AG04450 (cell line): ENCODE measurements at places on chromosomes 1 and 21.

GRCh38 chr21:43578677-43579303 is 80.5 kb downstream of the HSF2BP start:
- no peak for DNase-seq

GRCh38 chr1:15429701-15430149 is 8.5 kb upstream of the CTRC start:
- no peak for DNase-seq

DNA sequence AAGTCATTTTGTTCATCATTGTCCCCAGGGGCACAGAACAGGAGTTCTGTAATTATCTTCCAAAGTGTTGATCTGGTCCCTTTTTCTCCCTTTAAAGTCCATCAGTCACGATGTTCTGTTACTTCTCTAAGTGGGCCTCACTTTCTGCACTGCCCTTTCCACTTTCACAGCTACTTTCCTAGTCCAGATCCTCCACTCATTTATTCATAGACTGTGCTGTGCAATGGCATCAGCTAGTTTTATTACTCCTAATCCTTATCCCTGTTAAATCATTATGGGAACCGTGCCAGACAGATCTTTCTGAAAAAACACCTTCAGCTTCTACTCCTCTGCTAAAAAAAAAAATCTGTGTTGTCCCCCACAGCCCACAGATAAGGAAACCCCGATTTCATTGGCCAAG is 64.0 kb upstream of the BCL10 start:
- DNase-seq: no peak

DNA sequence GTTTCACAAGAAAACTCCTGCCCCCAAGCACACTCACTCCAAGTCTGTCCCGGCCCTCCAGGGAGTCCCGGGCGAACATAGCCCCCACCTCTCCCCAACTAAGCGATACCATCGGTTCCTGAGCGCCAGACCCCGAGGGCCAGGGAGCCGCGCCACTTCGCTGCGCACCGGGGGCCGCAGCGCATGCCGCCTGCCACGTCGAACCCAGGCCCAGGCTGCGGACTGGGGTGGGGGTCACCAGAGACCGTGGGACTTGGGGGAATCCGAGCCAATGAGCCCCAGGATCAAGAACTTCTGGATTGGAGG is 801 bp downstream of the RSPO1 start:
- DNase-seq: no peak

GRCh38 chr1:71565262-71565661 is 484.4 kb upstream of the ZRANB2 start:
- peak; percentile 64 for DNase-seq

GRCh38 chr1:21869620-21870121 is 57.6 kb downstream of the LDLRAD2 start:
- peak; percentile 50 for DNase-seq

GRCh38 chr1:20089328-20090077 is 19.5 kb downstream of the PLA2G5 start:
- DNase-seq: no peak

GRCh38 chr1:19955534-19956170 is 23.8 kb downstream of the PLA2G2A start:
- no peak for DNase-seq
